ENCODE measurements at places on chromosomes 7 and 10.

DNA sequence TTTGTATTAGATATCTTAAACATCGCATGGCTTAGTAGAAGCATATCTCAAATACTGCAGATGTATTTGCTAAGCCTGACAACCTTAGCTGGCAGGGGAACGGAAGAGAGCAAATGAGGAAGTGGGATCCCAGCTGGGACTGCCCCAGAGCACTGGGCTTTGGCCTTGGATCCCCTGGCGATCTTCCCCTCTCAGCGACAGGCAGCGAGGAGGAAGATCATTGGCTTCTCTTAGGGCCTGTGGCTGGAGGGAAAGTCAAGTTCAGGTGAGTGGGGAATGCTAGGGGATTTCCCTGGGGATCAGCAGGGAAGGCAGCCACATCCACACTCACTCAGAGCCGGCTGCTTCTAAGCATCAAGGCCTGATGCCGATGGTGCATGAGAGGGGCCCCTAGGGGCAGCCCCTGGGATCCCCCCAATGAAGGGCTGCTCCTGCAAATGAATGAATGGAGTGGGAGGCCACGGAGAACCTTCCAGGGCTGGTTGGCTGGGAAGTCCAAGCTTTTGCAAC, 42.0 kb downstream of the LYZL2 start:
- no peak for DNase-seq

DNA sequence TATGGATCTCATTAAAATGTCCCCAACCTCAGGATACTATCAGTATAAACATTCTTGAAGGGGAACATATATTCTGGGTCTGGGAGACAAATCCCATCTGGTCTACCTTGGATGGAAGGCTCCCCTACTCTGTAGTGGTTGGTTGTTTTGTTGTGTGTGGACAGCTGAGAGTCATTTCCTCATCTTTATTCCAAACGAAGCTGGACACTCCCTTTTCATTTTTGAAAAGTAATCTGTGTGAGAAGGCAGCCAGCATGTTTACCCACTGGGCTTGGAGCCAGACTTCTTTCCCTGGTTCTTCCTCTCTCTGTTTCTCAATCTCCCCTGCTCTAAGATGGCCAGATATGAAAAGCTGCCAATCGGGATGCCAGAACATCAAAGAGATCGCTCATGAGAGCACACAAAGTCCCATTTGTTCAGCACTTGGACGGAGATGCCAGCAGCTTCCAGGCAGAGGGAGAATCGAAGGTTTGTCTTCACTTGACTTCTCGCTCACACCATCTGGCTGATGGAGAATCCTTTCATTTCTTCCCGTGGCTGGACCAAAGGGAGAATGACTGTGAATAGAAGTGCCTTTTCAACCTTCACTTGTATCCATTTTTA, 108.1 kb upstream of the AGR3 start:
- peak; percentile 19 for DNase-seq

DNA sequence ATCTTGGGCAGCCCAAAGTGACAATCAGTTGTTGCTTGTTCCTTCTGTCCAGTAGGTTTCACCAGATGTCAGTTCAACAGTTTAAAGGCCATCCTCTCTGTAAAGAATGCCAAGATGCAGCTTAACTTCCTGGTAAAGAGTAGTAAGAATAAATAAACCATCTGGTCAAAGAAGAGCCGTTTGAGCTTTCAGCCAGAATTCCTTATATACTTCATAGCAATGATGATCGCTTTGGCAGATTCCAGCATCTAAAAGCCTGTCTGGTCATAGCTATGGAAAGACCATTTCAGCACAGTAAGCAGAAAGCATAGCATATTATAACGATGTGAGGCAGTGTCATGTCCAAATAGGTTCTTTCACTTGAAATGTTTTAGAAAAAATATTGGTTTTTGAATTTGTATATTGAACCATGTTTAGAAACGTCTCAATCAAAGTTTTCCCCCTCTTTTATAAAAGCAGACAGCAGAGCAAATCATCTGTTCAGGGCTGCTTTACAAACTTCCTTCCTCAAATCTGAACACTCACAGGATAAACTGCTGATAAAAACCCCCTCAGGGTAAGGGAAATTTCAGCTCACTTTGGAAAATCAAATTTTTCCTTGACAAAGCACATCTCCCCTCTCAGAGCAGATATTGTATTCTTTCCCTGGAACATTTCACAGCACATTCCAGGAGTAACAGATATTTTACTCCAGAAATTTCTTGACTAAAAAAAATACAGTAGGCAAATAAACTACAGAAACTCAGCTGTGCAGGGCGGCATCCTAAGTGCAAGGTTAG, 184.1 kb downstream of the NOC3L start:
- no peak for DNase-seq

GRCh38 chr10:10222304-10222841, 795.3 kb upstream of the CELF2 start:
- DNase-seq: peak; percentile 69

- DNase-seq: no peak
Measured at GRCh38 chr7:101598986-101599771, 29.9 kb downstream of the MYL10 start.

DNA sequence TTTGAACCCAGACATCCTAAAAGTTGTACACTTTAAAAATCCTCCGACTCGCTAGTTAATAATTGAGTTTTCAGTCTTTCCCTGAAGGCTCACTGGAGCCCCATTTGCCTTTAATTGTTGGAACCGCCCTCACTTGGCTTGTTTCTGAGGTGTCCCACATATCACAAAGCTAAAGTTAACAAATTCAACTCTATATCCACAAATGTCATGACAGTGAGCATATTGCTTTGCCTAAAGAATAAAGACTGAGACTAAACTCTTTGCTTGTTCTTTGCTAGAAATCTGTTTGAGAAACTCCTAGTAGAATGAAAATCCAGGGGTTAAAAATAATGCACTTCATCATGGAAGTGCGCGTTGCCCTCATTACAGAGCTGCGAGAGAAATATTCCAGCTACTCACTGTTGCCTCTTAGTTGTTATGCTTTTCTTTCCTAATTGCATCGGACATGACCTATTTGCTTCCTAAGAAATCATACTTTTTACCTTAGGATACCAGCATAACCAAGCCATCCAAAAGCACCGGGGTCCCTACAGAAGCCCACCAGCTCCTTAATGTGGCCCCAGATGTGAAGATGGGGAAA, 752 bp downstream of the THSD7A start:
- DNase-seq: no peak

DNA sequence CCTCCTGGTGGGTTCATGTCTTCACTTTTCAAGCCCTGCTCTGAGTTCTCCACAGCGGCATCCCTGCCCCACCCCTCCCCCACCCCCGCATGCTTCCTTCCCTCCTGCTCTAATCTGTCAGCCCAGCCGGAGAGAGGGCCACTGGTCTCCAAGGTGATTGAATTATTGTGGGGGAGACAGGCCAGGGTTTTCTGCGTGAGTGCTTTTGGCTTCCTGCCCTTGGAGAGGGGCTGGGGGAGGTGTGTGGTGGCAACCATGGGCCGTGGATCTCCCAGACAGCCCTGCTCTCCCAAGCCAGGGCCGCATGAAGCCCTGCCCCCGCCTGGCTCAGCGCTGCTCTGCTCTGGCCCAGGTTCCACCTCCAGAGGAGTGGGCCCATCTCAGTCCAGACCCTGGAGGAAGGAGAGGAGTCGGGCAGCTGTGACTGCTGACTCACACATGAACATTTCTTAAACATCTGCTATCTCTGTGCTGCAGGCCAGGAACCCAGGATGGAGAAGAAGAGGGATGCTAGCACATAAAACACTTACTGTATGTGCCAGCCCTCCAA, 109.9 kb downstream of the ZMIZ1 start:
- peak; percentile 75 for DNase-seq

- no peak for DNase-seq
Measured at GRCh38 chr7:40680657-40681056, 545.9 kb downstream of the SUGCT start.

DNA sequence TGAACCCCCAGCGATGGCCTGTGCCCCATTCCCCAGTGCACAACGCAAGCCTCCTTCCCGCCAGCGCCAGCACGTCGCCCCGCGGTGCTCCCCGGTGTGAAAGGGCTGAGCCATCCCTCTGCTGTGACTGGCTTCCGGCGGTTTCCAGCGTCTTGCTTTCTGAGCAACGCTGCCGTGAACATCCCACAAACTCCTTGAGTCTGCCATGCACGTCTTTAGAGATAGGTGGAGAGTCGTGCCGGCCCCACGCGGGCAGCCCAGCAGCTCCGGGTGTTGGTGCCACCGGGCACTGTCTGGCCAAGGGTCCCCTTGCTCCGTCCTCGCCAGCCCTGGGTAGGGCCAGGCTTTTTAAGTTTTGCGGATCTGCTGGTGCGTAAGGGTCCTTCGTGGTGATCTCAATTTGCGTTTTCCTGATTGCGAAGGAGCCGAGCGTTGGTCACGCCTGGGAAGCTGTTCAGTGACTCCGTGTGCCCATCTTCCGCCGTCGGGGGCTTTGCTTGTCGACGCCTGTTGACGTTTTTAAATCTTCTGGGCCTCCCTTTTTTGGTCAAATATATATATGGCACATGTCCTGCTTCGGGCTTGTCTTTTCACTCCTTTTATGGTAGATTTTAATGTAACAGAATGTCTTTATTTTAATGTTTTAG, 70.6 kb downstream of the FOXL3 start:
- DNase-seq: no peak

GRCh38 chr7:23969443-23969842, 259.4 kb downstream of the STK31 start:
- DNase-seq: no peak

DNA sequence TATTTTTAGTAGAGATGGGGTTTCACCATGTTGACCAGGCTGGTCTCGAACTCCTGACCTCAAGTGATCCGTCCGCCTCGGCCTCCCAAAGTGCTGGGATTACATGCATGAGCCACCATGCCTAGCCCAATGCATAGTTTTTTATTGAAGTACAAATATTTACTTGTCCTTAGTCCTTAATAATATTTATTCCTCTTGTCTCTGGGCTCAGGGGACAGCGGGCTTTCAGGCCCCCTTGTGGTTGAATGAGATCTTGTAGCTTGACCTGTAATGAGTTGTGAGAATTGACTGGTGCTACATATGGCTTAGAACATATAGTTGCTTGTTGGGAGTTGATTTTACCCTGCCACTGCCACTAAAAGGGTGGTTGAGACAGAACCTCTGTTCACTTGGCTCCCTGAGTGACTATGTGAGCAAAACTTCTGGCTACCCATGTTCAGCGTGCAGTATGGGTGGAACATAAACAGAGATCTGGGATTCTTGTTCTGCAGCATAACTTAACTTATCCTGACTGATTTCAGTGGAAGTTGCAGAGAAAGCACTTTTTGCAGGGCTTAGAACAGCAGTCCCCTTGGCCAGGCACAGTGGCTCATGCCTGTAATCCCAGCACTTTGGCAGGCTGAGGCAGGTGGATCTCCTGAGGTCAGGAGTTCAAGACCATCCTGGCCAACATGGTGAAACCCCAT, 14.9 kb downstream of the CCL26 start:
- no peak for DNase-seq

GRCh38 chr7:66055321-66055956, 20.2 kb upstream of the ASL start:
- peak; percentile 46 for DNase-seq

DNA sequence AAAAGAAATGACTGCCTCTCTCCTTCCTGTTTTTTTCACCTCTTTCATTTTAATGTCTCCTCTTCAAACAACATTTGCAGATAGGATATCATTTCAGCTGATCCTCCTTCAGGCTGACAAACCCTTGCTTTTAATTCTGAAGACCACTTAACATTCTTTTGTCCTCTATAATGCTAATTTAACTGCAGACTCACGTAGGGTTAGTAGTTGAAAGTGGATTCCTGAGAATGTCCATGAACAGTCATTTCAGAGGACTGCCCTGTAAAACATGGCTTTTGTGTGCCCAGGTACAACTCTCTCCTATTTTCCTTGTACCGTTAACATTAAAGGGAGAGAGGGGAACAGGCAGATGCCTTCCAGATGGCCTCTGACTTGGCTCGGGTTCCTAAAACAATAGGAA, 524.4 kb downstream of the SDK1 start:
- no peak for DNase-seq

All from fibroblast of skin of left biceps (primary cell).